Right atrium auricular region (tissue), 2 donors: ENCODE measurements at places on chromosomes 2 and 18. TPM values are rescaled to one million over a fixed set of nuclear protein-coding genes. Genes with fewer than 3 reads are reported as not detected.

The NYAP2 gene
- not detected for total RNA-seq

The LIMS4 gene
- 2.9 TPM for total RNA-seq

GRCh38 chr18:8609659-8610458 lies 622 bp downstream of the RAB12 start:
- peak overlapping the region; percentile 75 for H3K4me3 ChIP-seq
- no peak for DNase-seq
- no peaks in the 10 kb centered on the region for H3K27me3 ChIP-seq
- peak overlapping the region; percentile 85 for H3K27ac ChIP-seq

DNA sequence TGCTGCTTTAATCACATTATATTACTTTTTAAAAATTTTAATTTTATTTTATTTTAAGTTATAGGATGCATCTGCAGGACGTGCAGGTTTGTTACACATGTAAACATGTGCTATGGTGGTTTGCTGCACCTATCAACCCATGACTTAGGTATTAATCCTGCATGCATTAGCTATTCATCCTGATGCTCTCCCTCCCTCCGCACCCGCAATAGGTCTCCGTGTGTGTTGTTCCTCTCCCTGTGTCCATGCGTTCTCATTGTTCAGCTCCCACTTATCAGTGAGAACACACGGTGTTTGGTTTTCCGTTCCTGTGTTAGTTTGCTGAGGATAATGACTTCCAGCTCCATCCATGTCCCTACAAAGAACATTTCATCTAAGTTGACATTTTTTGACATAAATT lies 283.2 kb downstream of the CYRIA start:
- H3K4me1 ChIP-seq: no peaks in the 10 kb centered on the region
- no peak overlapping the region for H3K27ac ChIP-seq
- H3K36me3 ChIP-seq: no peaks in the 10 kb centered on the region
- no peak for DNase-seq
- no peaks in the 10 kb centered on the region for H3K27me3 ChIP-seq
- no peak overlapping the region for H3K4me3 ChIP-seq

- H3K27ac ChIP-seq: no peak overlapping the region
- H3K36me3 ChIP-seq: no peaks in the 10 kb centered on the region
Observed at GRCh38 chr2:132586101-132586511, 83.9 kb downstream of the LYPD1 start.
